ENCODE measurements at places on chromosomes 7 and 10.

DNA sequence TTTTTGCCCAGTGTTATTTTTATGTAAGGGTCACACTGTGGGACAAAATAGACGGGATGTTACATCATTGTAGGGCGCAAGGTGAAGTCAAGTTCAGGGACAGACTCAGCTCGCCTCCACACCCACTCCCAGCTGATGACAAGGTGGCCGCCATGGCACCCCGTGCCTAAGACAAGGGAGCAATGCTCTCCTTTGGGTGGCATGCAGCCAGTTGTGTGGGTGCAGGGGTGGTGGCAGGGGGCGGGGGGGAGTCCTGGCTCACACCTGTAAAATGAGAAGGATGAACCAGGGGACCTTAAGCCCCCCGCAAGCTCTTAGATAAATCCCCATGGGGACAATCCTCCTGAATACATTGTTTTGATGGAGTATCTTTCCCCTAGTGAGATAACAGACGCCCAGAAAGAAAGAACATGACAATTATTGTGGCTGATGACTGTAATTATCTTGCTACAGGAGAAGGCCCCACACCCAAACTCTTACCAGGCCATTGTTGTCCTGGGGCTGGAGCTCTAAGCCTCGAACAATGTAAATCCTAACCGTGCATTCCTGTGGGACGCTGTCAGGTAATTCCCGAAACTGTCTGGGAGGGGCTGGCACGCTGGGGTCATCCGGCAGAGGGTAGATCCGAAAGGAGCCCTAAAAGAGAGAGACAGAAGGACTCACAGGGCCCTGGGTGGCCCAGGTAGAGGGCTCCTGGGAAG lies 148.7 kb downstream of the MYOF start:
- no peak for DNase-seq

GRCh38 chr7:29146888-29147609 lies 712 bp upstream of the CPVL start:
- DNase-seq, result no peak

GRCh38 chr10:77582710-77583115 lies 54.9 kb downstream of the KCNMA1 start:
- DNase-seq, result no peak

DNA sequence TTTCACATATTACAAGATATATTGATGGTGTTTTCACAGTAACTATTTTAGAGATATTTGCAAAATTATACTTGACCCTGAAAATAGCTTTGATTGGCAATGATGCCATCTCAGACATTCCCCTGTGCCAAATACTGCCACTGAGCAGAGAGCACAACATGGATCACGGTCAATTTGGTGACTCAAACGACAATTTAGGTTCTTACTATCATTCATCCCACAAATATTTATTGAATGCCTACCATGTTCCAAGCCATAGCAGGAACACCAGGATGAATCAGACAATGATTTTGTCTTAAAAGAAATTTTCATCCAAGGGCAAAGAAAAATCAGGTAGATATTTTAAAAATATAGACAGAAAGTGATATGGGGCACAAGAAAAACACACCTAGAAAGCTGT lies 153.2 kb upstream of the ADO start:
- DNase-seq, result no peak

GRCh38 chr10:28291881-28292297 lies 11.0 kb downstream of the MPP7 start:
- DNase-seq, result no peak

- no peak for DNase-seq
Measured at GRCh38 chr10:110967645-110968044, 48.2 kb downstream of the SHOC2 start.

GRCh38 chr10:132133449-132134240 lies 53.1 kb upstream of the DPYSL4 start:
- no peak for DNase-seq

DNA sequence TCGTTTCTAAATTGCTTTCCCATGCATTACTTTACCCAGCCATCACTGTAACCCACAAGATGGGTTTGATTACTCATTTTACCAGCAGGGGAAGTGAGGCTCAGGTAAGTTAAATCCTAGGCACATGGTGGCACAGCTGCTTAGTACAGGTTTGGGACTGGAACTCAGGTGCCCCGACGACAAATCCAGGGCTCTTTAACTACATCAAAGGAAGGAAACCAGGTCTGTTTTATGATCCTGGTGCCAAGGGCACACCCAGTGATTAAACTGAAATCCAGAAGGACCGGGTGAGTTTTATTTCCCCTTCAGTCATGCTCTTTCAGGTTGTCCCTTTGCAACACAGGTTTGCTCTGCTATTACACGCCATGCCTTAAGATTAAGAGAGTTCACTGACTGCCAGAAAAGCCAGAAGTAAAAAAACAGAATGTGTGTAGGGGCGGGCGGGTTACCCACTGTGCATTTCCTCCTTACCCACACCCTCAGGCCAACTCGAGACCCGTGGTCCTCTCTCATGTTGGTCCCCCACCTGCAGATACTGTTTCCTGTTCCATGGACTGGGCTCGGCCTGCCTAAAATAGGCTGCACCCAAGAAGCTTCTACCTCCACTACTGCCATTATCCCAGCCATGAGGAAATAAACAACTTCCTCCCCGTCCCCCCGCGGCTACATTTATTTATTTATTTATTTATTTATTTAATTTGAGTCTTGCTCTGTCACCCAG lies 55.1 kb upstream of the KDM7A start:
- DNase-seq, result peak; percentile 30

- no peak for DNase-seq
Measured at GRCh38 chr10:62095181-62096122, 173.2 kb downstream of the RTKN2 start.
